ENCODE measurements at places on chromosomes 13 and 19. TPM values are rescaled to one million over a fixed set of nuclear protein-coding genes. Genes with fewer than 3 reads are reported as not detected.

KIR2DL3 gene
- not detected for total RNA-seq

HAUS8 gene
- total RNA-seq = 16.3 TPM

THOP1 gene
- 105 TPM for total RNA-seq

SPINT2 gene
- total RNA-seq = 71.0 TPM

MATK gene
- 2.8 TPM for total RNA-seq

MIA gene
- not detected for total RNA-seq

QPCTL gene
- total RNA-seq = 4.5 TPM

IGFL1 gene
- not detected for total RNA-seq

KLK12 gene
- total RNA-seq = not detected

S1PR2 gene
- 18.8 TPM for total RNA-seq

NLRP5 gene
- not detected for total RNA-seq

UNC13A gene
- total RNA-seq = 0.77 TPM

CILP2 gene
- 1.0 TPM for total RNA-seq

EHD2 gene
- total RNA-seq = 3.9 TPM

STXBP2 gene
- 21.9 TPM for total RNA-seq

ZNF226 gene
- total RNA-seq = 39.6 TPM

KIR3DL2 gene
- total RNA-seq = not detected

ZNF296 gene
- not detected for total RNA-seq

FPR2 gene
- total RNA-seq = not detected

THSD8 gene
- total RNA-seq = not detected

PIK3R2 gene
- 41.8 TPM for total RNA-seq

DACT3 gene
- 2.2 TPM for total RNA-seq

SIGLEC12 gene
- not detected for total RNA-seq

SLC8A2 gene
- total RNA-seq = 14.5 TPM

URAD gene
- total RNA-seq = not detected

SULT2A1 gene
- not detected for total RNA-seq

CBLC gene
- 1.5 TPM for total RNA-seq

TPP2 gene
- 71.8 TPM for total RNA-seq

LIG1 gene
- 88.9 TPM for total RNA-seq

ZSCAN4 gene
- total RNA-seq = not detected

CEACAM4 gene
- not detected for total RNA-seq

PRR20C gene
- total RNA-seq = not detected

SLC25A41 gene
- 0.46 TPM for total RNA-seq

CGB8 gene
- not detected for total RNA-seq

KLC3 gene
- not detected for total RNA-seq

All from neural progenitor cell (in vitro differentiated cells).